A549 treated with CORT108297 at 1 μM for 4 hours (cell line): ENCODE measurements at places on chromosomes 12 and 14. TPM values are rescaled to one million over a fixed set of nuclear protein-coding genes. Genes with fewer than 3 reads are reported as not detected.

Gene WSCD2
- total RNA-seq = not detected in 5 replicates

Gene MYBPC1
- total RNA-seq = 0.05 TPM in 1 of 5 replicates, not detected in the others

Gene GDF3
- not detected in 5 replicates for total RNA-seq

Gene C14orf132
- 3.7 to 5.9 TPM (median 4.7 TPM) in 5 replicates for total RNA-seq

Gene TRHDE
- 0.05 to 0.23 TPM (median 0.10 TPM) in 5 replicates for total RNA-seq

Gene P2RX2
- not detected in 5 replicates for total RNA-seq

Gene RHOJ
- total RNA-seq = not detected in 5 replicates

Gene RDH12
- 0.03 to 0.09 TPM in 2 of 5 replicates, not detected in the others for total RNA-seq

Gene ACTR10
- 42.3 to 54.2 TPM (median 49.7 TPM) in 5 replicates for total RNA-seq

Gene RASSF9
- 0.37 to 0.67 TPM (median 0.63 TPM) in 5 replicates for total RNA-seq

Gene ADAM21
- 0.03 TPM in 1 of 5 replicates, not detected in the others for total RNA-seq

Gene GSC
- 0.24 to 0.76 TPM (median 0.49 TPM) in 5 replicates for total RNA-seq

Gene TAC3
- 0.11 to 0.20 TPM (median 0.13 TPM) in 3 of 5 replicates, not detected in the others for total RNA-seq

Gene ESRRB
- total RNA-seq = 0.17 to 0.38 TPM (median 0.23 TPM) in 5 replicates

Gene MANSC4
- not detected in 5 replicates for total RNA-seq

Gene SIX4
- 1.6 to 3.8 TPM (median 2.9 TPM) in 5 replicates for total RNA-seq

Gene PLBD1
- 4.3 to 5.4 TPM (median 4.6 TPM) in 5 replicates for total RNA-seq

Gene PELI2
- 0.62 to 1.3 TPM (median 0.93 TPM) in 5 replicates for total RNA-seq

Gene PDE3A
- 2.4 to 4.3 TPM (median 3.7 TPM) in 5 replicates for total RNA-seq

Gene SERPINA10
- 0.02 to 0.04 TPM in 2 of 5 replicates, not detected in the others for total RNA-seq

Gene SLC39A5
- 0.09 TPM in 2 of 5 replicates, not detected in the others for total RNA-seq

Gene FAIM2
- 0.02 TPM in 1 of 5 replicates, not detected in the others for total RNA-seq

Gene FOXN4
- 0.05 to 0.06 TPM in 2 of 5 replicates, not detected in the others for total RNA-seq

Gene INHBC
- 0.05 to 0.08 TPM in 2 of 5 replicates, not detected in the others for total RNA-seq

Gene APPL2
- 15.1 to 25.4 TPM (median 19.9 TPM) in 5 replicates for total RNA-seq

Gene DCP1B
- 7.0 to 8.3 TPM (median 8.0 TPM) in 5 replicates for total RNA-seq

Gene GARIN6
- not detected in 5 replicates for total RNA-seq

Gene RFX4
- total RNA-seq = not detected in 5 replicates

Gene COL2A1
- 0.02 to 0.14 TPM (median 0.07 TPM) in 5 replicates for total RNA-seq

Gene CLEC14A
- not detected in 5 replicates for total RNA-seq

Gene NUDT14
- total RNA-seq = 25.8 to 52.6 TPM (median 43.9 TPM) in 5 replicates

Gene ETFBKMT
- 0.63 to 1.1 TPM (median 0.80 TPM) in 5 replicates for total RNA-seq

Gene CABP1
- total RNA-seq = 0.08 to 0.28 TPM (median 0.25 TPM) in 5 replicates

Gene KLRC2
- 1.3 to 2.7 TPM (median 2.1 TPM) in 5 replicates for total RNA-seq

Gene RD3L
- not detected in 5 replicates for total RNA-seq

Gene TSPAN19
- not detected in 5 replicates for total RNA-seq

Gene ANKS1B
- 0.20 to 0.63 TPM (median 0.48 TPM) in 5 replicates for total RNA-seq

Gene TC2N
- total RNA-seq = 0.54 to 0.70 TPM (median 0.64 TPM) in 5 replicates

Gene ZNF385A
- total RNA-seq = 14.2 to 21.2 TPM (median 20.2 TPM) in 5 replicates

Gene DHRS4
- 44.3 to 49.9 TPM (median 47.7 TPM) in 5 replicates for total RNA-seq

Gene TAS2R10
- 0.11 to 0.17 TPM in 2 of 5 replicates, not detected in the others for total RNA-seq

Gene ZNF26
- total RNA-seq = 7.4 to 11.1 TPM (median 7.6 TPM) in 5 replicates

Gene TSPAN8
- 0.08 to 0.27 TPM (median 0.10 TPM) in 3 of 5 replicates, not detected in the others for total RNA-seq

Gene GPR162
- 0.27 to 0.57 TPM (median 0.42 TPM) in 5 replicates for total RNA-seq
